ENCODE measurements at places on chromosomes 13 and 19. TPM values are rescaled to one million over a fixed set of nuclear protein-coding genes. Genes with fewer than 3 reads are reported as not detected.

Gene ANGPTL4
- total RNA-seq: 1.7 TPM

Gene IL17D
- total RNA-seq: 3.1 TPM

Gene SHISA7
- total RNA-seq: not detected

Gene RNF225
- under 0.01 TPM for total RNA-seq

Gene ERICH6B
- not detected for total RNA-seq

Gene ZNF563
- 5.3 TPM for total RNA-seq

Gene TMEM255B
- 10.4 TPM for total RNA-seq

Gene KLK15
- total RNA-seq: not detected

Gene RNASEH2A
- total RNA-seq: 3.1 TPM

Gene FFAR1
- not detected for total RNA-seq

Gene POU2F2
- 0.17 TPM for total RNA-seq

Gene MRPL4
- total RNA-seq: 17.2 TPM

Gene CNFN
- total RNA-seq: not detected

Gene ICAM5
- 2.5 TPM for total RNA-seq

Data from fibroblast of lung (primary cell).